Stimulated activated CD4-positive, alpha-beta T cell treated with anti-CD3 and anti-CD28 coated beads, Interleukin-2, amount 100 ng/mL, for 24 hours (primary cell): ENCODE measurements at places on chromosomes 1 and 21.

DNA sequence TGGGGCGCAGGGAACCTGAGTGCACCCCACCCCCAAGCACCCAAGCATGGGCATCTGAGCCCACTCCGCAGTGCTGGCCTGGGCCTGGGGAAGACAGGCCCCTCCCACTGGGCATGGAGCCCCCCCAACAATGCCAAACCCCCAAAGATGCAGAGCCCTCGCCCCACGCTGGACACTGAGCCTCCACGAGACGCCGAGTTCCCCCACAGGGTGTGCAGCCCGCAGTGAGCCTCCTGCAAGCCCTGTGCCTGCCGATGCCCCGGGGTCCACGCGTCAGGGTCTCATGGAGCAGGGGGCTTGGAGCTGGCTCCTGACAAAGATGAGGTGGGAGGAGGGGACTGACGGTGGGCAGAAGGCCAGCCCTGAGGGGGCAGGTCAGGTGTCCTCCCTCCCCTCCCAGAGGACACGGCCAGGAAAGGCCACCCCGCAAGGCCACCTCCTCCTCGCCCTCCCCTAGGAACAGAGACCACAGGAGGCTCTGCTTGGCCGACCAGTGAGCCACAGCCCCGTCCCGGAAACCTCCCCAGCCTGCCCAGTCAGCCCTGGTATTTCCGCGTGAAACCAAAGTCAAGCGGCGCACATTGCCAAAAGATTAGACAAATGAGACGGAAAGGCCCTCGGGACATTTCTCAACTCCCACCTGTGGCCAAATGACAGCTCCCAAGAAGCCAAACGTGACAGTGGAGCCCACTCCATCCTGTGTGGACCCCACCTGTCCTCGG, 33.4 kb downstream of the MEGF6 start:
- DNase-seq, result no peak

DNA sequence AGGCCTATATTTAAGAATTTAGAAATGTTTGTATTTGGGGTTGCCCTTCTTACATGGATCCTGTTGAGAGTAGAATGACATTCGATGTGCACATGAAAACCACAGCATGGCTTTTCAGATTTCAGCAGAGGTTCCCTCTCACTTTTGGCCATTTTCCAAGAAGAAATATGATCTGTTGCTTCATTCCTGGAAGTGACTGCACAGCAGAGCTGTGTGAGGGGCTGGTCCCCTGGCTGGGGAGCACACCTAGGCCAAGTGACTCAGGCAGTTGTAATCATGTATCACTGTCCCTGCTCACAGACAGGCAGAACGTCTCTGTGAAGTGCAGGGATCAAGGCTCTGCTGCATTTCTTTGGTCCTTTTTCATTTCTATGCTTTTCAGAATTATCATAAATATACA, 32.3 kb downstream of the AGT start:
- DNase-seq, result no peak

- DNase-seq, result no peak
Measured at GRCh38 chr1:232045139-232045994, 418.8 kb downstream of the DISC1 start.

- peak; percentile 57 for DNase-seq
Measured at GRCh38 chr1:28259934-28260802, 850 bp downstream of the SESN2 start.

- DNase-seq, result peak; percentile 42
Measured at GRCh38 chr1:198167436-198167934, 10.7 kb downstream of the NEK7 start.
